Vagina (tissue), 2 donors: ENCODE measurements at places on chromosomes 3 and 15. TPM values are rescaled to one million over a fixed set of nuclear protein-coding genes. Genes with fewer than 3 reads are reported as not detected.

The GPR62 gene
- total RNA-seq: not detected

DNA sequence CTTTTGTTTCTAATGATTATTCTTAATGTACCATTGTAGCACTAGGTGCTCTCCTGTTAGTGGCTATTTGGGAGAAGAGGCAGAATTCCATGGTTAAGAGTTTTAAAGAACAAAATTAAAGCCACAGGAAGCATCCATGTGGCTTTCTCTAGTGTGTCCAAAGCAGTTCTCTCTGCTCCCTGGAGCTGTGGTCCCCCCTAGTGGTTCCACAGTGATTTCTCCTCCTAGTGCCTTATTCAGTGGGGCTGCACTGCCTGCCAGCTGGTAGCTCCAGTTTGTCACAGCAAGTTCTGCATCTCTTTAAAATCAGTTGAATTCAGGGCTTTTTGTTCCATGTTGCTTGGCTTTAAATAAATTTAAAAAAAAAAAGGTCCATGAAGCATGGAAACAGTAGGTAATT lies 39.6 kb upstream of the FAM98B start:
- no peaks in the 10 kb centered on the region for H3K36me3 ChIP-seq
- H3K4me1 ChIP-seq: no peaks in the 10 kb centered on the region
- H3K4me3 ChIP-seq: no peak overlapping the region
- DNase-seq: no peak
- H3K27ac ChIP-seq: no peak overlapping the region
- H3K27me3 ChIP-seq: no peaks in the 10 kb centered on the region

GRCh38 chr3:128077665-128078064 lies 25.4 kb downstream of the SEC61A1 start:
- H3K27ac ChIP-seq: no peak overlapping the region
- H3K27me3 ChIP-seq: no peaks in the 10 kb centered on the region
- H3K4me1 ChIP-seq: peaks cover 13% of the 10 kb centered on the region
- no peaks in the 10 kb centered on the region for H3K36me3 ChIP-seq

- peaks cover 14% of the 10 kb centered on the region for H3K4me1 ChIP-seq
- DNase-seq: no peak
- H3K4me3 ChIP-seq: no peak overlapping the region
- no peak overlapping the region for H3K27ac ChIP-seq
- H3K36me3 ChIP-seq: no peaks in the 10 kb centered on the region
Observed at GRCh38 chr3:125011941-125012340, 43.9 kb downstream of the HEG1 start.

GRCh38 chr3:17110660-17111396 lies 226.1 kb downstream of the PLCL2 start:
- H3K36me3 ChIP-seq: no peaks in the 10 kb centered on the region
- no peak for DNase-seq
